Activated T-cell treated with anti-CD3 and anti-CD28 coated beads for 48 hours (primary cell): ENCODE measurements at places on chromosomes 12 and 14.

GRCh38 chr12:68971404-68971803, 38.4 kb upstream of the CPM start:
- DNase-seq = no peak

GRCh38 chr12:28440081-28440608, 249.9 kb downstream of the CCDC91 start:
- DNase-seq = no peak

- no peak for DNase-seq
These were observed 9.5 kb downstream of the CLIP1 start for GRCh38 chr12:122412851-122413433.

GRCh38 chr12:62846491-62846890, 88.5 kb downstream of the PPM1H start:
- no peak for DNase-seq

DNA sequence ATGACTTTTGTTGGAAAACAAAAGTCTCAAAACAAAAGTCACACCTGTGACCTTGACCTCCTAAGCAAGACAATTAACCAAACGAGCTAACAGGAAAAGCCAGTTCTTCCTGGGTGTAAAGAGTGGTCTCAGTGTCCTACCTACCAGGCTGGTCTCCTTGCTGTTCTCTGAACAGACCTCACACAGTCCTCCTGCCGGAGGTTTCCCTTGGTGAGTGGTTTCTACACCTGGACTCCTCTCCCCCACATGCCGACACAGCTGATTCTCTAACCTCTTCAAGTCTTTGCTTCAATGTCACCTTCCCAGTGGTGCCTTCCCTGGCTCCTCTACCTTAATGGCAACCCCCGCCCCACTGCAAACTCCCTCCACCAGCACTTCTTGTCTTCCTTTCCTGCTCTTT, 238.6 kb downstream of the ZFP36L1 start:
- no peak for DNase-seq

DNA sequence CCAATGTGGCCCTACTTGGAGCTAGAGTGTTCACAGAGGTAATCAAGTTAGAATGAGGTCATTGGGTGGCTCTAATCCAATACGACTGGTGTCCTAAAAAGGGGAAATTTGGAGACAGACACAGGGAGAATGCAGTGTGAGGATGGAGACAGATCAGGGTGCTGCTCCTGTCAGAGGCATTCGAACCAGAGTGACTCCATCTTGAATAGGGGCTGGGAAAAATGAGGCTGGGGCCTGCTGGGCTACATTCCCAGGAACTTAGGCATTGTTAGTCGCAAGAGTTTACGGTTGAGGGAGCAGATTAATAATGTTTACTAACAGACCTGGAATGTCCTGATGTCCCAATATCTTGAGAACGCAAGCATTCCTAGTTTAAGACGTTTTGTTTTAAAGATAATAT, 20.2 kb downstream of the TNFAIP2 start:
- no peak for DNase-seq

DNA sequence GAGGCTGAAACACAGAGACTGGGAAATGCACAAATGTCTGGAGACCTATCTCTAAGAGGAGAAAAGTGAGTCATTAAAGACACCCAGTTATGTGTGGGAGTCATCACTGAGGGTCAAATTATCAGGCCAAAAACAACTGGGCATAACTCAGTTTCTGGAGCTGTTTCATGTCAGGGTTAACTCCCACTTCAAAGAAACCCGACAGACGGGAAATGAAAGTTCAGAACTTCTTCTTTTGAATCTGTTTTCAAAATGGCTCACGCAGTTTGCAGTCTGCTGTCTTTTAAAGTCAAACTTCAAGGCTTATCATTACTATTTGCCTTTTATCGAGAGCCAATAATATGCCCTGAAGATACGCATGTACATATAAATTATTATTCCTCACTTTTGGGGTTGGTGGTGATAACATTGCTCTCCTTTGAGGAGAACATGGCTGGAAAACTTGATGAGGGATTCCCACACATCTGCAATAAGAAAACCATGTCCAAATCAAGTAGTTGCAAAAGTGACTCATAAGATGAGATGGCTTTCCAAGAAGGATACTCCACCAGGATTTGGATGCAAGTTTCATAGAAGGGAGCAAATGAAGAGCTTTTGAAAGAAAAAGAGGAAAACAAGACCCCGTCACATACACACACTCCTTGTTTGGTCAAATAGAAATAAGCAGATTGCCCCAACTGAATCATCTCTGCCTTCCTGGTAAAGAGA, 341.4 kb downstream of the ADAMTS20 start:
- no peak for DNase-seq

- DNase-seq = peak; percentile 6
These were observed 1276.3 kb downstream of the TMEM121 start for GRCh38 chr14:106802413-106803364.
